ENCODE measurements at places on chromosomes 2 and 18.

- DNase-seq = no peak
Observed at GRCh38 chr2:17740203-17740602, 13.4 kb downstream of the SMC6 start.

DNA sequence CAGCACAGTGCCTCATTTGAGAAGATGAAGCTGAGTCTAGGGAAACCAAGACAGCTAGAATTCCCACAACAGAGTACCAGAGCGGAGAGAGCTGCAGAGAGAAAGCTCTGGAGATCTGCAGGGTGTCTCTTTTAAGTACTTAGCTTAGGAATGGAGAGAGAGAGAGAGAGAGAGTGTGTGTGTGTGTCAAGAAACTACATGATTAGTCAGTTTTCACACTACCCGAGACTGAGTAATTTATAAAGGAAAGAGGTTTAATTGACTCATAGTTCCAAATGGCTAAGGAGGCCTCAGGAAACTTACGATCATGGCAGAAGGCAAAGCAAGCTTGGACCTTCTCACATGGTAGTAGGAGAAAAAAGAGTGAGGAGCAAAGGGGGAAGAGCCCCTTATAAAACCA lies 64.0 kb downstream of the HIBCH start:
- DNase-seq = no peak

GRCh38 chr18:56245866-56246580 lies 392.4 kb downstream of the TXNL1 start:
- DNase-seq = no peak

- DNase-seq = no peak
Observed at GRCh38 chr2:140200764-140201163, 1420.6 kb upstream of the NXPH2 start.

DNA sequence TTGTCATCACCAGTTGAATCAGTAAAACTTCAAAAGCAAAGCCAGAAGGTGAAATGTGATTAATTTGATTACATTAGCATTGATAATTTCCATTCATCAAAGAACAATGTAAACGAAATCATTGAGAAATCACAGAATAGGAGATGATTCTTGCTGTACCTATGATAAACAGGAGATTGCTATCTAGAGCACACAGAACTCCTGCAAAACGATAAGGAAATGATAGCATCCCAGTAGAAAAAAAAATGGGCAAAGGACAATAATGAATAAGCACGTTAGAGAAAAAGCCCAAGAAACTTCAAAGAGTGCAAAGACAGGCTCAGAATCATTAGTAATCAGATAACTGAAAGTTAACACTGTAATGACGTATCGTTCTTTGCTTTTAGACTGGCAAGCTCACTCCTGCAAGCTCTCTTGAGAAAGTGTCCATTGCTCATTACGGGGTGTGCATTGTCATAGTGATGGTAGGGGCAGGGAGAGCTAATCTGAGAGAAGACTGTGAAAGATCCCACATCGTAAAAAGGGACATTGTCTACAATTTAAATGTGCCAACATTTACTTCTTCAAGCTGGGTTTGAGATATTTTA lies 143.6 kb downstream of the SPP2 start:
- DNase-seq = no peak

GRCh38 chr2:128550389-128550788 lies 231.7 kb upstream of the HS6ST1 start:
- DNase-seq = no peak

- no peak for DNase-seq
Observed at GRCh38 chr18:40868110-40868858, 1086.8 kb upstream of the PIK3C3 start.

DNA sequence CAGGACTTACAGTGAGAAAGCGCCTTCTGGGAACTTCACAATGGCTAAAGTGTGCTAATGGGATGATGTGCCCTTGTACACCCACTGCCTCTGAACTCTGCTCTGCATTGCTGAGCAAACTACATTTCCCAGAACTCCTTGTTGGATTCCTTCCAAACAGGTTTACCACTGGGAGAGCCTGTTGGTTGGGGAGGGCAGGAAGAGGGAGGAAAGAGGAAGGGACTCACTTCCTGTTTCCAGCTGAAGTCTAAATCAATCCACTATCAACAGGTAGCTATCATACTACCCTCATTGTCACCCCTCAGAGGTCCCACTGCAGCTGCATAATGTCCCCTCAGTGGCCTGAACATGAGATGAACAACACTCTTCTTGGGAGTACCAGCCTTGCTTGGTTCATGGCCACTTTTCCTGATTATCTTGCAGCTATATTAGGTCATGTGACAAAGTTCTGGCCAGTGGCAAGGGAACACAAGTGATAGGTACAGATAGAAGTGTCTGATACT lies 109.7 kb downstream of the MSH2 start:
- DNase-seq = peak; percentile 33

GRCh38 chr2:12764075-12764730 lies 47.5 kb downstream of the TRIB2 start:
- DNase-seq = peak; percentile 30

GRCh38 chr2:120342446-120342845 lies 3.5 kb upstream of the INHBB start:
- no peak for DNase-seq

- peak; percentile 69 for DNase-seq
Observed at GRCh38 chr2:202376460-202377206, 506 bp downstream of the BMPR2 start.

Data from Kasumi-1 (cell line).